ENCODE measurements at places on chromosomes 4 and X.

GRCh38 chrX:11756354-11757318 is 1.4 kb upstream of the MSL3 start:
- no peak for DNase-seq

GRCh38 chrX:136878423-136878822 is 2.1 kb downstream of the RBMX start:
- DNase-seq = no peak

GRCh38 chr4:108361446-108361820 is 192.7 kb upstream of the LEF1 start:
- DNase-seq = no peak

- DNase-seq = no peak
These were observed 222.5 kb downstream of the RAB28 start for GRCh38 chr4:13261486-13262257.

DNA sequence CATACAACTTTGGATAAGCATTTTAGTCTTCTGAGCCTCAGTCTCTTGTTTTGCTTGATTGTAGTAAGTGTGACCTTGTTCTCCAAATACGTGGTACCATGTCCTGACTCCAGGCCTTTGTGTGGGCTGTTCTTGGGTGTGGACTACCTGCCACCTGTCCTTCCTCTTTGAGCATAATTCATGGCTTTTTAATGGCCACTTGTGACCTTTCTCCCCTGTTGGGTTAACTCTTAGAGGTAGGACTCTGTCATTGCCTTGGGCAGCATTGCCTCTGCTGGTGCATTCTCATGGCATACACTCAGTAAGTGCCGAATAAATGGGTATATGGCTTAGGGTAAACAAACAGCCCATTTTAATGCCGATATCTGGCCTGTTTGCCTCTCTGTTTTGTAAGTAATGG is 3.0 kb downstream of the NSD2 start:
- no peak for DNase-seq

DNA sequence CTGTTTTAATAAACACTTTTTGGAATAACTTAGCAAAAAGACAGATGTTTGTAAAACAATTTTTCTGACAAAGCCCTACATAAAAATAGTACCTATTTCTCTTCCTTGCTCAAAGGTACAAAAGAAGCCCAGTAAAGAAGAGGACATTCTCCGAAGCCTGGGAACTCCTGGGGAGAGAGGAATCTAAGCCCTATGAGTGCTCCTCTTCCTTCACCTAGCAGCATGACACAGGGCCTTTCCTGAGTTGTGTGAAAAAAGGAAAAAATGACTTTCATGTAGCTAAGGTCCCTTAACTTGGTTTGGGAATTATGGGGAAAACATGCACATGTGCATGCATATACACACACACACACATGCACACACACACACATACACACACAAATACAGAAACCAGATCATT is 586.9 kb downstream of the TMA16 start:
- no peak for DNase-seq

- DNase-seq = no peak
These were observed 7.4 kb downstream of the FATE1 start for GRCh38 chrX:151723156-151723760.

- DNase-seq = no peak
These were observed 199.0 kb upstream of the LNX1 start for GRCh38 chr4:53790286-53790685.

GRCh38 chr4:6052679-6053078 is 34.4 kb upstream of the C4orf50 start:
- no peak for DNase-seq

DNA sequence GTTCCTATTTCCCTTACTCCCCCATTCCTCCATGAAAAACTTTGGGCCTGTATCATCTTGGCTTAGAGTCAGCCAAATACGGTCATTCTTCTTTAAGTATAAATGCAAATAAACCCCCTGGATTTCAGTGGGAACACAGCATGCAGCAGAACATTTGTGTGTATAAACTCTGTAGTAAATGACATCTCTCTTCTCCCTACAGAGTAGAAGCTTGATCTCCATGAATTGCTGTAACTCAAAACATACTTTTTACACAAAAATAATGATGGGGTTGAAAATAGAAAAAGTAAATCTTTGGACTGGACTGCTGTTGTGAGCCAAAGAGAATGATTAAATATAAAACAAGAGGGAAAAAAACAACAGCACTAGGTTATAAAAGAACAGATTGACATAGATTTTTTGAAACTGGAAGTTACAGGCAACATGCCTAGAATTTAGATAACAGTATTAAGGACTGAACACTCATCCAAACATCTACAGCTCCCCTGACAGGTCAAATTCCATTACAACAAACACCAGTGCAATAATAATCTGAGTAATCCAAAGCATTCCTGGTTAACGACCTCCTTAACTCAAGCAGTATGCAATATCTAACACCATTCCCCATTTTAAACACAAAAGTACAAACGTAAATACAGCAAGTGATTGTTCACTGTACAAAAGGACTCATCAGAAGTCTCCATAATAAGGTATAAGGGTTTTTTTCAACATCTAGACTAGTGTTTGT is 30.7 kb downstream of the TSPAN5 start:
- DNase-seq = no peak

- no peak for DNase-seq
These were observed 1700.6 kb upstream of the TENM3 start for GRCh38 chr4:180542445-180543100.

- no peak for DNase-seq
These were observed 318.4 kb upstream of the GIMD1 start for GRCh38 chr4:106687026-106687425.

DNA sequence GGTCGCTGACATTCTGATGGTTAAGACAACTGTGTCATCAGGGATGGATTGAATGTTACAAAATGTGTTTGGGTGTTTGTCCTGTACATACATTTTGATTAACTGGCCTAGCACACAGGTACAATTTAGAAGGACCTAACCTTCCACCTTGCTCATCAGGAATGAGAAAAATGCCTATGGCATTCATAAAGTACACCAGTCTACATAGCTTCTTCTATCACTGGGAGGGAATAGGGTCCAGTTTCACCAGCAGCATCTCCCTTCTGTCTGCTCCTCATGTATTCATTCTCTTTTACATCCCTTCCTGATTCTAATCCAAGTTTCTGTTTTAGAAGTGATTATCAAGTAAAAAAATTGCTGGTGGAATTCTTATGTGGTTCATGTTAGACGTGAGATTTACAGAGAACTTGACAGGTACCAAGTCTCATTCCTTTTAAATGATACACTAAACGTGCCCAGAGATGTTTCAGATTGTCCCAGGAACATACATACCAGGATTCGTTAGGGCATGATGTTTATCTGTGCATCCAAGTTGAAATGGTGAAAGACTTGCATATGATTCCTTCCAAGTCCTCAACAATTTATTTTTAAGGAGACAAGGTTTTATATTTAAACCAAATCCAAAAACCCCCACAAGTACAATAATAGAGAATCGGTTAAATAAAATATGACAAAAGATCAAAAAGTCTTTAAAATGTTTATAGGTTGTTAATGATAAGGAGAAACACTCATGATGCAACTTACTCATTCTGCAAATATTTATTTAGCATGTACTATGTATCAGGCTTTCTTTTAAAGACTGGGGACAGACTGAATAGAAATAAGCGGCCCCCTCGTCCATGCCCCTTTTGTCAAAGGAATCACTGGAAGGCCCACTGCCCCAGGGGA is 359.1 kb downstream of the ZNF674 start:
- DNase-seq = no peak

GRCh38 chr4:105496899-105497298 is 23.0 kb upstream of the PPA2 start:
- DNase-seq = no peak

DNA sequence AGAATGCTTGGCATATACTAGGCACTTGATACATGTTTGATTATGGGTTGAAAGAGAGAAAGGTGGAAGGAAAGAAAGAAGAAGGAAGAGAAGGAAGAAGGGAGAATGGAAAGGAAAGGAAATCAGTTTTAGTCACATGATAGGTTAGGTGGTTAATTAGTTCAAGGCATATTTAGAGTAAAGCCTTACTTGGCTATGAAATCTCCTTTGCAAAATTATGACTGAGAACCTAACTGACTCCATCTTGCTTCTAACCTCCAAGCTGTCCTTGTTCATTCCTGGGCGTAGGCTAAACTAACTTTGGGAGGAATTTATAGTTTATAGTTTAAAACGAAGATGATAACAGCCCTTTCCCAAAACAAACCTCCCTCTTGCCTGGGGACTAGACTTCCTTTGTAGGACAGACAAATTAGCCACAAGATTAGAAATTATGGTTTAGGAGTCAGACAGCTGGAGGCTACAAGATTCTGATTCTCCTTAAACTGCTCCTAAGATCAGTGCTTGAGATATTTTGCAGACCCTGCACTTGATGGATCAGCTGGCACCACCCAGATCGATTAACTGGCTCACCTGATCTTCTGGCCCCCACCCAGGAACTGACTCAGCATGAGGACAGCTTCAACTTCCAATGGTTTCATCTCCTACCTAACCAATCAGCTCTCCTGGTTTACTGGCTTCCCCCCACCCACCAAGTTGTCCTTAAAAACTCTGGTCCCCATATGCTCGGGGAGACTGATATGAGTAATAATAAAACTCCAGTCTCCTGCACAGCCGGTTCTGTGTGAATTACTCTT is 55.0 kb downstream of the TXK start:
- no peak for DNase-seq

DNA sequence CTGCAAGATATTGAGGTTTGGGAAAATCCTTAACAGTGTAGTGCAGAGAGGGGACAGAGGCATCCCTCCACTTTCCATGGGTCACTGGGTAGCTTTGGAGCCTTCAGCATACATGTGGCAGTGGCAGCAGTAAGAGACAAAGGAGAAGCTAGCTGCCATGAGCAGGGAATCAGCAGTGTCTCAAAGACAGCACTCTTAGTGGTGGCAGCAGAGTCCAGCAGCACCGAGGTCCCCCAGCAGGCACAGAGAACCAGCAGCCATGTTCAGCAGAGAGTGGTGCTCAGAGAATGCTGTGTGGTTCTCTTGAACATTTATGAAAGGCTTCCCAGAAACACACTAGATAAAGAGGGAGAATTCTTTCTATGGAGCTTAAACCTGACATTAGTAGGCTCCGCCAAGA is 308.5 kb downstream of the CENPC start:
- no peak for DNase-seq

- no peak for DNase-seq
These were observed 46.1 kb upstream of the BMPR1B start for GRCh38 chr4:94711635-94712034.

- no peak for DNase-seq
These were observed 277.4 kb downstream of the SPRY1 start for GRCh38 chr4:123673971-123674370.

GRCh38 chr4:47513461-47513860 is 28.4 kb downstream of the ATP10D start:
- DNase-seq = no peak

GRCh38 chr4:84956014-84956413 is 10.5 kb downstream of the WDFY3 start:
- no peak for DNase-seq

GRCh38 chrX:3257471-3257870 is 89.0 kb downstream of the MXRA5 start:
- no peak for DNase-seq

GRCh38 chr4:121711263-121712000 is 14.7 kb upstream of the ANXA5 start:
- peak; percentile 21 for DNase-seq

DNA sequence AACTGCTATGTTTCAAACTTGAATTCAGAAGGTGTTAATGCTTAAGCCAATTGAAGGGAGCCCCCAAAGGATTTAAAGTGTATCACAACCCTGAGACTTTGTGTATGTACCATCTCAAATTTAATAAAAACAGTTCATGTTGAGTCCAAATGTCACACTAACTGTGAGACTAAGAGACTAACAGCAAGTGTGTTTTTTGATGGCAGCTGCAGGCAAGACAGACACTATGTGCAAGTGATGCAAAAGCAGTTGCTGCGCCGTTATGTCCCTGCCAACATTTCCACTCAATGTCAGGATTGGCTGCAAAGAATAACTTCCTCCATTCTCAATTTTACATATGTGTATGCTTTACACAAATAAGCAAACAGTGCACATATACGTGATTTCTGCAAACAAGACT is 594.6 kb downstream of the IL15 start:
- no peak for DNase-seq

DNA sequence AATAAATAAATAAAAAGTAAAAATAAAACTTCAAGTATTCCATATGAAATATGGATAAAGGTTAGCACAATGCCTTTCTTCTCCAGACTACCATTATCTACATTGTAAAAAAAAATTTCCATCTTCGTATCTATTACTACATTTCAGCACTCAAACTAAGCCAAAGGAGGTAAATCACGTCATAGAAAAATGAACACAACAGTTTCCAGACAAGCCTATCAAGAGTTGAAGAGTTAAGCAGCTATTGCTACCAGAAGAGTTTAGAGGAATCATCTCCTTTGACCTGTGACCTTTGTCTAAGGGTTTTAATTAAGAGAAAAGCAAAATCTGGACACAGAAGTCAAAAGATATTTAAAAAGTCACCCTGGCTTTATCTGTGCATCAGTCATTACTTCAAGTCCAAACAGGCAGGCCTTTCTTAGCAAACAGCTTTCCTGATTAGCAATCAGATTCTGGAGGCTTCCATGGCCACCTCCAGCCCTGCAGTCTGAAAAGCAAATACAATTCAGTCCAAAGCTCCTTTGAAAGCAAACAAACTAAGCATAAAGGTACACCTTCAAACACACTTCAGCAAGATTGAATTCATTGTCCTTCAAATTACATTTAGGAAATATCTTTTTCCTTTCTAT is 82.2 kb downstream of the APBB2 start:
- DNase-seq = no peak

DNA sequence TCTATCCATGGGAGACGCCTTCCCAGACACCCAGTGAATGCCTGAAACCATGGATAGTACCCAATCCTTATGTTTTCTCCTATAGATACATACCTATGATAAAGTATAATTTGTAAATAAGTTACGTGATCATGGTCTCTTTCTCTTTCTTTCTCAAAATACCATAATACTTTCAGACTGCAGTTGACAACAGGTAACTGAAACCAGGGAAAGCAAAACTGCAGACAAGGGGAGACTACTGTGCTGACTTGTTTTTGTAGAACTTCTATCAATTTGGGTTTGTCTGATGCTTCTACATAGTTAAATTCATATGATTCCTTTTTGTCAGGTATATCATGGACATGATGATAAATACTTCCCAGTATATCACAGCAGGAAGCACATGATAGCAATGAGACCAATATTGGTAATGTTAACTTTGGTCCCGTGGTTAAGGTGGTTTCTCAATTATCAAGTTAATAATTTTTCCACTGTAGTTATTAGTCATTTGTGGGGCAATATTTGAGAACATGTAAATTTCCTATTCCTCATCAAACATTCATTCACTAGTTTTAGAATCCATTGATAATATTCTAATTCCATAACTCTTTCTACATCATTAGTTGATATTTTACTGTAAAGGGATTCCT is 298.0 kb upstream of the TET2 start:
- DNase-seq = no peak

- DNase-seq = no peak
These were observed 33.2 kb downstream of the FGFRL1 start for GRCh38 chr4:1044469-1045192.

GRCh38 chr4:51906167-51906958 is 63.4 kb downstream of the DCUN1D4 start:
- no peak for DNase-seq

All from hypothalamus (tissue), 51 donors.